ENCODE measurements at places on chromosomes 3 and 15.
A peak's percentile ranks its signal among the peaks of the same experiment; 100 is the strongest.

DNA sequence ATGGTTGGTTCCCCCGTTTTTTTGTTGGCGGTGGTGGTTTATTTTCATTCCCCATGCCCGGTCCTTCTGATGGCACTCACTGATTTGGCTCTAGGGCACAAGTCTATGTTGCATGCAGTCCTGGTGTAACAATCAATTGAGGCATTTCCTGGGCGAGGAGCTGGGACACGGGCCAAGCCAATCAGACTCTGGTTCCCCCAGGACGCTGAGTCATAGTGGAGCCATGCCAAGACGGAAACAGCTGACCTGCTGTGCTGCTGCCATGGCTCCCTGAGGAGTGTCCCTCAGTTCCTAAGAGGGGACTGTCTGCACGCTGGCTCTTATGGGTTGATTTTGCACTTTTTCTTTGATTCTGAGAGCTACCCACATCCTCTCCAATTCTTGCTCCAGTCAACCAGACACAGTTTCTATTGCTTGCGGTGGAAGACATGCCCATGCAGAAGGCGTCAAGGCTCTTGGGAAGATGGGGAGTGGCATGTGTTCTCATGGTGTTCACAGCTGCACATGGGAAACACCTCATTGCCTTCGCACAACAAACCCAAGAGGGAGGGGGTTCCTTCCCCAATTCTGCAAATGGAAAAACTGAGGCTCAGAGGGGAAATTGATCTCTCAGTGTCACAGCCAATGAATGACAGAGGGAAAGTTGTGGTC, 28.3 kb upstream of the ALDH1L1 start:
- peak; percentile 69 for DNase-seq

DNA sequence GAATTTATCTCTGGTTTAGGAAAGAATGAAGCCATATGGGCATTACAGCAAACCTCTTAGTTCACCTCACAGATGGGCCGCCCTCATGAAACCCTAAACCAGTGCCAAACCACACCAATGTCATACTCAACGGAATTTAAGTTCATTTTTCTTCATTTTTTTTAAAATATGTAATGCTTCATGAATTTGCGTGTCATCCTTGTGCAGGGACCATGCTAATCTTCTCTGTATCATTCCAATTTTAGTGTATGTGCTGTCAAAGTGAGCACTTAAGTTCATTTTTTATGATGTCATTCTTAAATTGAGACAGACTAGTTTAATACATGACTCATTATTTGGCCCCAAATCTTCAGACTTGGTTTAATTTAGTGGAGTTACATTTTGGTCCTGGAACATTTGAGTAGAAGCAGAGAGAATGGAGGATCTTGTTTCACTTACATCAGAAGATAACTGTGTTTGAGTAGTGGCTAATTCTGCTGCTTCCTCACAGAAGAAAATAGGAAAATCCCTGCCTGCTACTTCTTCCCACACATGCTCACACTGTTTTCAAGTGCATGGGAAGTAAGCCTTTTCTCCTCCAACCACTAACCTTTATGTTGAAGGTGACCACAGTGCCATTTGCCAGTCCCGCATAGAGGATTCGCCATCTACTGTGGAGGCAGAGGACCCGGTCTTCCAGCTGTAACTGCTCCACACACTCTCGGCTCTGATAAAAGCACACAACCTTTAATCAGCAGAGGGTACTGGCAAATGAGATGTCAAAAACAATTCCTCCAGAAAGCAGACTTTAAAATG, 63.3 kb downstream of the ZNF106 start:
- peak; percentile 8 for DNase-seq

DNA sequence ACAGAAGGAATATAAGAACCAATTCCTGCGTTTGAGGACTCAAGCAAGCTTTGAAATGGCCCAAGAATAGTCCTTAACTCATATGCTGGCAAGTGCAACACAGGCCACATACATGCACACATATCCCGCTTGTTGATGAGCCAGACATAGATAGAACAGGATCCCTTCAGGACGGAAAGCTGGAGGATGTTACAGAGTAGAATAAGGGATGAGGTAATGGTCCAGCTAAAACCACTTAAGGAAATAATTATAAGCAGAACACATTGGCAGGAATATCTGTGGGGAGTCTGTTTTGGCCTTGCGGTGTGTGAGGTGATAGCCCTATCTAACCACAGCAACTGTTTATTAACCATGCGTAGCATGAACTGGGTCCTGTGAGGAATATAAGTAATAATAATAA, 25.0 kb downstream of the SCG3 start:
- no peak for DNase-seq

DNA sequence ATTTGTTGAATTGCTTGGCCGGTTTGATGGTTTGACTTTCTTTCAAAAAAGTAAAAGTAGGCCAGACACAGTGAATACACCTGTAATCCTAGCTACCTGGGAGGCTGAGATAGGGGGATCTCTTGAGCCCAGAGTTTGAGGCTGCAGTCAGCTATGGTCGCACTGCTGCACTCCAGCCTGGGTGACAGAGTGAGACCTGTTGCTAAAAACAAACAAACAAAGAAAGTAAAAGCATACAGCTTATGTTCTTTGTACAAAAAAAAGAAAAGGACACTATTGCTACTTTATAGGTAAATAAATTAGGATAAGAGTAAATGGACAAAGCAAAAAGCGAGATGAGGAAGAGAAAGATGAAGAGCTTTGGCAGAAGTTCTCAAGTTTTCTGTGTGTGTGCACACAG, 13.9 kb upstream of the FEZF2 start:
- no peak for DNase-seq

- no peak for DNase-seq
These were observed 16.3 kb upstream of the LRRFIP2 start for GRCh38 chr3:37190667-37191066.

DNA sequence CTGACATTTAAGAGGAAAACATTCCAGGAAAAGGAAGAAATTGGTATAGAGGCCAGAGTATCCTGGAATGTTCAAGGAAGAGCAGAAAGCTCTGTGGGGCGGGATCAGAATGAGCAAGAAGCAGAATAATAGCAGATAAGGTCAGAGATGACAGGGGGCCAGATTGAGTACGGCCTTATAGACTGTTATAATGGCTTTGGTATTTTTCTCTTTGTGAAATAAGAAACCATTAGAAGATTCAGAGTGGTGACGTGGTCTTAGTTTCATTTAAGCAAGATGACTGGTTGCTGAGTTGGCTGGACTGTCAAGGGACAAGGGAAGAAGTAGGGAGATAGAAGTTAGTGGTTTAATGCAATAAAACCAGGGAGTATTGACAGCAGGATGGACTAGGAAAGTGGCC, 218.3 kb upstream of the SOX2 start:
- no peak for DNase-seq

GRCh38 chr3:37148208-37148607, 26.2 kb downstream of the LRRFIP2 start:
- DNase-seq: no peak

DNA sequence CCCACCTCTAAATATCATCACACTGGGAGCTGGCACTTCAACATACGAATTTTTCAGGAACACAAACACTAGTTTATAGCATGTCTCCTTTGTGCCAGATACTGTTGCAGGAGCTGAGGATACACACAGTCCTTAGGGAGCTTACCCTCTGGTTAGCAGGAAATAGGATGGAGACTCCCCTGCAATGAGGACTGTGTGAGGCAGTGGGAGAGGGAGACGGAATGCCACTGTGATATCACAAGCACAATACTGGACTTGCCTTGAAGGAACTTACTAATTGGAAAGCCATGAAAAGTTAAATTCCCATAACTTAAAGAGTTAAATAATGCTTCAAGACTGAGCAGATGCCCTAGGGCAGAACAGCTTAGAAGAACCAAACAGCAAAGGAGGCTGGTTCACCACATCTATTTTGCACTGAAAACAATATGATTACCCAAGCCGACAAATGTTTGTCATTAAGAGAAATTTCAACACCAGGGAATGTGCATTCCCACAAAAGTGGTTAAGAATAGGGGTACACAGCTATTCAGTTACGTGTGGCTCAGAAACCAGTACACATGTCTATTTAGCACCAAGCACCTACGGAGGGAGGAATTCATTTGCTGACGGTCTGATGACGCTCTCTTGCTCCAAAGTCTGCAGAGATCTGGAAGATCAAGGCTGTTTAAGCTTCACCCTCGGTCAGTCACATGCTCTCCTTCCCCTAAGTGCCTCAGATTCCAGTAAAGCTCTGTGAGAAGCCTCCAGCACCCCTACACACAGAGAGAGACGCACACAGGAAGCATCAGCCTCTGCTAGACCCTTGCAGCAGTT, 5.2 kb downstream of the TBC1D2B start:
- peak; percentile 91 for DNase-seq

- DNase-seq: no peak
These were observed 193.3 kb downstream of the FNDC3B start for GRCh38 chr3:172232579-172233212.

DNA sequence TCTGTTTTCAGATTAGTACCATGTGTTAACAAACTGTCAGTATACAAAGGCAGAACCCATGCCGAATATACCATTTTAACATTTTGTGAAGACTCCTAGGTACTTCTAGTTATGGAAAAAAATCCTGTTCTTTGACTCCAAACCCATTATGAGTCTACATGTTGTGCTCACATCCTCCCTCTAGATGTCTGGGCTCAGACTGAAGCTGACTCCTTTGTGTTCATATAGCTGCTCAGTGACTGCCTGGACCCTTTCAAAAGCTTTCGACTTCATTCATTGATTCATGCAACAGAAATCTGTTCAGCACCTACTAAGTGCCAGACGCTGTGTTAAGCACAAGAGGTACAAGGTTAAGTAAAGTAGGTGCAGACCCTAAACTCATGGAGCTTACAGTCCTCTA, 60.5 kb downstream of the MEGF11 start:
- DNase-seq: no peak

DNA sequence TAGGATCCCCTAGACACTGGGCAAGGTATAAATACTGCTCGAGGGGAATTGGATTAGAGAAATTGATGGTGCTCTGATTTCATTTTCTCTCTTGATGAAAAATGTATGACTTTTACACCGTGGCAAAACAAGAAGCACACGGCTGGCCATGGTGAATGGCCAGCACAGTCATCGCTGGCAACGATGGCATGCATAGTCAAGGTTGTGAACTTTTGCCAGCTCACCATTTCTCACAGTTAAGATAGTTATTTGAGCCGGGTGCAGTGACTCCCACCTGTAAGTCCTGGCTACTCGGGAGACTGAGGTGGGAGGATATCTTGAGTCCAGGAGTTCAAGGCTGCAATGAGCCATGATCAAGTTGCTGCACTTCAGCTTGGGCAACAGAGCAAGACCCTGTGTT, 95.4 kb downstream of the HMG20A start:
- no peak for DNase-seq

DNA sequence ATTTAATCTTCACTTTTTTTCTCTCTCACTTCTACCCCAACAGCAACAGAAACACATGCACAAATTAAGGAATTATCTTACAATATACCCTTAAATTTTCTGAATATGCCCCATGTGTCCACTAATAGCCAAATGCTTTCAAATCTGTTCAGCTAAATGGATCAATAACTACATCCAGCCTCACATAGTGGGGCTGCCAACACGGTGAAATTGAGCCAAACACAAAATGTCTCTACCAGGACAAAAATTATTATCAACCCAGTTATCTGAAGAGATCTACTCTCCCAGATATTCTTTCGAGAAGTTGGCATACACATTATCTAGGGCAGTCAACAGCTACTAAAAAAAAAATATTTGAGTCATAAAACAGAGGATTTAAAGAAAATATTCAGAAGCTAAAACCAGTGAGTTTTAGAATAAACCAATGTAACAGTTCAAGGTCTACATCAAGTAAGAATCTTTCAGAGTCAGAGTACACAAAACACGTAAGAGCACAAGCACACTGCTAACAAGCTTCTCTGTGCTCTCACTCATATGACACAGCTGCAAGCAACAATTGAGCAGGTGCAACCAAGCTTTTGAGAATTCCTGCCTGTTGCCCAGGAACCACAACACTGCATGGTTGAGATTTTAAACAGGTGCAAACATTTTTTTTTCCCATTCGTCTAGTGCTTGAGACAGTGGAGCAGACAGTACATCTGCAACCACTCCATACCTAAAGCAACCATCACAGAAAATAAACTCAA, 247.7 kb downstream of the ZBTB20 start:
- DNase-seq: no peak

DNA sequence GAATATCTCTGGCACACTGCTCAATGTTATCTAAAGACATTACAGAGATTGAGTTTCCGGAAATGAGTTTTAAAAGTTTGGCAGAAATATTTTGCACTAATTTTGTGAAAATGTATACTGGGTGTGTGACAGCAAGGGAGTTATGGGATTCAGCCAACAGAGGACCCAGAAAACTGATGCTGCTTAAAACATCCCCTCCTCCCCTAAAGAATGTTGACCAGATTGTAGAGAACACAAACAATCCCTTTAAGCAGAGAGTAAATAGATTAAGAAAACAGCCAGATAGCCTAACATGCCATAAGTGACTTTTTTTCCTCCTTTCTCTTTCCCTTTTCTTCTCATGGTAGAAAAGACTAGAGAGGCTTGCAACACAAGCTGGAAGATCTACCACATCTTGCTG, 928.0 kb upstream of the ALCAM start:
- DNase-seq: no peak

DNA sequence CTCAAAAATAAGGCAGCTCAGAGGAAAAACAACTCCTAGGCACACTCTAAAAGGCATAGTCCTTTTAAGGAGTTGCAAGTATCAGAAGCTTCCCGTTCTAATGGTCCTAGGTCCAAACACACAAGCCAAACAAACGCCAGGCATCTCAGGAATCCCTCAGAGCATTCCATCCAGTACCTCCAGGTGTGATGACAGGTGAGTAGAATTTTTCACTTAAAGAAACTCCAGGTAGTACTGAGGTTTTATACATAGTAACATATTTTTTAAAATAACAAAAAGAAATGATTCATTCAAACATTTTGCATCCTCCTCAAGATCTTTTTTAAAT, 1092.3 kb downstream of the TUSC7 start:
- DNase-seq: no peak

GRCh38 chr3:71432044-71432975, 151.2 kb downstream of the FOXP1 start:
- DNase-seq: no peak

GRCh38 chr3:140595295-140595694, 82.6 kb upstream of the TRIM42 start:
- no peak for DNase-seq
